ENCODE measurements at places on chromosomes 4 and X.

DNA sequence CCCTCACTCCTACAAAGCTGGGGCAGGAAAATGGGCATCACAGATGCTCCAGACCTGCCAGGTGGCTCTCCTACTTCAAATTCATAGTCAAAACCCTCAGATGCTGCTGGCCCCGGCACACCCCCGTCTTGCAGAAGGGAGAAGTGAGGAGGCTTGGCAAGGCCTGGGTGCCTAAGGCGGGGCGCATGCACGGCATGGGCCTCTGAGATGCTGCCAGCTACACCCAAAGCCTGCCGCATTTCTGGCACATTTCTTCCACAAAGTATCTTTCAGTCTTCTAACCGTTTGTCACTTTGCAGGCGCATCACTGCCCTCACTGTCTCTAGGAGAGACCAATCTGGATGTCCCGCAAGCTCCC, 19.6 kb downstream of the WDR1 start:
- DNase-seq = no peak

DNA sequence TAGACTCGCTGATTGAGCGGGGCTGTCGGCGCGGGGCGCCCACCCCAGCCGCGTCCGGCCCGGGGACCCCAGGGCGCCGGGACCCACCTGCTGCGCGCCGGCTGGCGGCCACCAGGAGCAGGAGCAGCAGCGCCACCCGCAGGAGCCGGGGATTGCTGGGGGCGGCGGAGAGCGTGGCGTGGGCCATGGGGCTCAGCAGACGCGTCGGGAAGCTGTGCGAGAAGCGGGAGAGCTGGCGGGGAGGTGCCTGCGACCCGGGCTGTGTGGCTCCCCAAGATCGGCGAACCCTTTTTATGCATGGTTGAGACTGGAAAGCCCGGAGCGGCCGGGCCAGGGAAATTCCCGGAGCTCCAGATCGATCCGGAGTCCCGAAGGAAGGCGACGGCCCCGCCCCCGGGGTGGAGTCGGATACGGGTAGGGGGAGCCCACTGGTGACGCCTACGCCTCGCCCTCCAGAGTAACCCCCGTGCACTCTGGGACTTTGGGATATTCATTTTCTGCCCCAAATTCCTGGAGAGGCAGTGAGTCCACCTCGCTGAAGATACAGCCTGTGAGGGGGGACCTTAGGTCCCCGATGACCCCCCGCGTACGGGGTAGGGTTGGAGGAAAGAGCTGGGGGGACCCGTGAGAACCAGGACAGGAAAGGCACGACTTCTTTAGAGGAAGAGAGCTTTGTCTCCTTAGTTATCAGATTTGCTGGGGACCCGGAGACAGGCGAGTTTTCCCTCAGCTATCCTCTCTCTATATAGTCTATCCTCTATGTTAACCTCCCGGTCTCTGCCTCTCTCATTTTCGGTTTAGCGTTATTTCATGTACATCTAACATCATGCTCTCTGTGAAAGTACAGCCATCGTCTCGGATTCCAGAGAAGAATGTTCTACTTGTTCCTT, at the start of gene CXCL3:
CXCL3 (minus strand) TSS at position 265 of the 890 bp plus-strand sequence; CDS start at position 187, 78 bp downstream.
- no peak for DNase-seq

GRCh38 chr4:156792462-156793085, 179.0 kb downstream of the PDGFC start:
- no peak for DNase-seq

DNA sequence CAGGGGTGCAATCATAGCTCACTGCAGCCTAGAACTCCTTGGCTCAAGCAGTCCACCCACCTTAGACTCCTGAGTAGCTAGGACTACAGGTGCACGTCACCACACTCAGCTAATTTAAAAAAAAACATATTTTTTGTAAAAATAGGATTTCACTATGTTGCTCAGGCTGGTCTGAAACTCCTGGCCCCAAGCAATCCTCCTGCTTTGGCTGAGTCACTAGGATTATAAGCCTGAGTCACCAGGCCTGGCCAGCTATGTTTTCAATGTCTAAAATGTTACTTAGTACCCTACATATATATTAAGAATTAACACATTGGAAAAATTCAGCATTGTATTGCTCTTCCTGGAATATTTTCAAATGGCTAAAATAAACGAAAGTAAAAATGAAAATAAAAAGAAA, 37.5 kb downstream of the PNPLA4 start:
- DNase-seq = no peak

DNA sequence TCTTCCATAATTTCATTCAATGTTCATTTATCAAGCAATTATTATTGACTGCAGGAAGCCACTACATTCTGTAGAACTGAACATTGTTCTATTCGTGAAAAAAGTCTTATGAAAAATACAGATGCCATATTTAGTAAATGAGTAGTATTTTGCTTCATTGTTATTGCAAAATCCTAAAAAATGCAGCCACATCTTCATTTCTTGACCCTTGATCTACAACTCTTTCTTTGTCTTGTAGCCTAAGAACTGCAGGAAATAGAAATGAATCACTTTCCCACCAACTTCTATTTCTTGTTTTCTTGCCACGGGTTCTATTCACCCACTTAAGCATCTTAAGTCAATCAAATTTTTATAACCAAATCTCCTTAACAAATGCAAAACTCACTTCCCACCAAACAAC, 63.3 kb downstream of the KCNIP4 start:
- DNase-seq = no peak

GRCh38 chr4:153639833-153640802, 44.0 kb upstream of the TLR2 start:
- no peak for DNase-seq

GRCh38 chr4:123628288-123628687, 231.7 kb downstream of the SPRY1 start:
- DNase-seq = no peak

- DNase-seq = no peak
These were observed 408.2 kb upstream of the PITX2 start for GRCh38 chr4:111031001-111031579.

- no peak for DNase-seq
These were observed 31.2 kb upstream of the IL3RA start for GRCh38 chrX:1305411-1305810.

DNA sequence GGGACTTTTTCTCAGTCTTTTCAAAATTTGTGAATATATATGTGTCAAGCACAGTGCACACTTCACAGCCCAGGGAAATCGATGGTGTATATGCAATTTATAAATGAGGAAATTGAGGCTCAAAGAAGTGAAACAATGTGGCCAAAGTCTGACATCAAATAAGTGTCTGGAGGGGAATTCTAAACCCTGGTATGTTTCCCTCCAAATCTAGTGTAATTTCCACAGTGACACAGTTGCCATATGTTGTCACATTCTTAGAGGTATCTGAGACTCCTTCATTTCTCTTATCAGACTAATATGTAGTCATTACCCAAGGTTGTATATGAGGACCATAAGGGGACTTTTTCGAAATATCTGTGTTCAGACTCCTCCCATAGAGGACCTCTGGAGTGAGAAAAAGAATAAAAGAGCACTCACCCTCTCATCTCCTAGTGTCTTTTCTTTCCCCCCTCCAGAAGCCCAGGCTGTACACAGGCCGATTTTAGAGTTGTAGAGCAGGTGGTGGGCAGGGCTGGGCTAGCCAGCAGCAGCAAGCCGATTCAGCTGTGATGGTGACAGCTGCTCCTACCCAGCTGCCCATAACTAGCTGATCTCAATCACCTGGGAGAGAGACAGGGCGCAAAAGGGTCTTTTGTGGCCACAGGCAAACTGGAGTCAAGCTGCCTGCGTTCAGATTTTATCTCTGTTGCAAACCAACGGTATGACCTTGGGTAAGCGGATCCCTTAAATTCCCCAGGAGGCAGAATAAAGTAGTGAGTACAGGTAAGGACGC, 55.1 kb downstream of the CLCN5 start:
- no peak for DNase-seq

- DNase-seq = no peak
These were observed 87.4 kb downstream of the PDGFC start for GRCh38 chr4:156884183-156884582.

GRCh38 chr4:137866671-137867070, 334.4 kb upstream of the PCDH18 start:
- DNase-seq = no peak

GRCh38 chr4:86818841-86819240, 30.3 kb downstream of the SLC10A6 start:
- no peak for DNase-seq

DNA sequence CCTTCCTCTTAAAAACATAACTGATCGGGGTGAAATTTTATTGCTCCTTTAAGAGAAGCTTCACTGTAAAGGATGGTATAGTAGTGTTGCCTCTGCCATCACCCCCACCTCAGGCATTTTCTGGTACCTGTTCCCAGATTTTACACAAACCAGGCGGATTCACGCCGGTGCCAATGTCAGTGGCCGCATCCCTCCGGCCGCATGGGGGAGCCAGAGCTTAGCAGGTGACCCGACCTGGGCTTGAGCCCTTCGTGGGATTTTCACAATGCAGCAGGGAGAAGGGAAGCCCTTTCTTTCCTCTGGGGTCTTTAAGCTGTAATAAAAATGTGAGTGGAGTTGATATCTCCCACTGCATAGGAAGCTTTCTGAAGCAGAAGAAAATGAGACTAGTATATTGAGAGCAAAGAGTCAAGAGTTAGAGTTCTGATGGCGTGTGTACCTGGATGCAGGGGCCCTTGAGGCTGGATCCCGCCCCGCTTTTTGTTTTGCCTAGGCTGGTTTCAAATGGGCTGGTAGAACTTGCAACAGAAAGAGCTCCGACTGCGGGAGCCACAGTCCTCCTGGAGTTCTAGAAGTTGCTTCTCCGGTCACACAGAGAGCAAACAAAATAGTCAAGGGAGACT, 59.4 kb downstream of the POLR2B start:
- DNase-seq = no peak

DNA sequence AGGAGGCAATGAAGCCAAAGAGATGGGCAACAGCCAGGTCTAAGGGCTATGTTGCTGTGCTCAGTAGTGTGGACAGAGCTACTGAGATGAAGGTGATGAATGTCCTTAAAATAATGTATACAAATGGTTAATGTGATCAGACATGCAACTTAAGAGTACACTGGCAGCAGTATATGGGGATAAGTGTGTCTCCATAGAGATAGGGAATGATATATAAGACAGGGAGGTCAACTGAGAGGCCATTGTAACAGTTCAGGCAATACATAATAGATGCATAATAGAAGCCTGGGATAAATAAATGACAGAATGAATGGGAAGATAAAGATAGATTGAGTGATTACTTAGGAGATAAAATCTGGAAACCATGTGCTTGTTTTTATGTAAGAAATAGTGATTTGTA, 250.0 kb downstream of the CFAP299 start:
- no peak for DNase-seq

GRCh38 chrX:132071254-132071653, 48.2 kb downstream of the STK26 start:
- DNase-seq = no peak

GRCh38 chr4:91838181-91838861, 465.4 kb upstream of the GRID2 start:
- DNase-seq = no peak

- DNase-seq = no peak
These were observed 183.1 kb downstream of the ZNF330 start for GRCh38 chr4:141403782-141404181.

DNA sequence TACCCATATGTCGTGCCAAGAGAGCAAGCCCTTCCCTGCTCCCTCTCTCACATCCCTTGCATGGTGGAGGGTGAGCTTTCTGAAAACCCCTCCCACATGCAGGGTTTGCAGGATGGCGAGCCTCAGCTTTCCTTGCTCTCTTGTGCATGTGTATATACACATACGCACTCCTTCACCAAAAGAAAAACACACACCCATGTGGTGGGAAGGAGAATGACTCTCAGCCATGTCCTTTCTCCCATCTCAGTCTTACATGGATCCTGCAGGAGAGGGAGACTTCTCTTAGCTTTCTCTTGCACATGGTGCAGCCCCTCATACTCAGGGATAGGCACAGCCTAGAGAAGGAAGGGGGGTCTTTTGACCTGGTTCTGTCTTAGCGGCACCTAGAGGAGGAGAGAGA, 81.1 kb downstream of the CLCN5 start:
- DNase-seq = no peak

- DNase-seq = no peak
These were observed 627 bp downstream of the CDKN2AIP start for GRCh38 chr4:183445097-183445428.

All from stimulated activated CD4-positive, alpha-beta T cell treated with anti-CD3 and anti-CD28 coated beads, Interleukin-4, amount 100 ng/mL, for 24 hours (primary cell).